ENCODE measurements at places on chromosomes 12 and 14.

GRCh38 chr14:76786601-76787000 lies 25.3 kb downstream of the VASH1 start:
- DNase-seq = no peak

DNA sequence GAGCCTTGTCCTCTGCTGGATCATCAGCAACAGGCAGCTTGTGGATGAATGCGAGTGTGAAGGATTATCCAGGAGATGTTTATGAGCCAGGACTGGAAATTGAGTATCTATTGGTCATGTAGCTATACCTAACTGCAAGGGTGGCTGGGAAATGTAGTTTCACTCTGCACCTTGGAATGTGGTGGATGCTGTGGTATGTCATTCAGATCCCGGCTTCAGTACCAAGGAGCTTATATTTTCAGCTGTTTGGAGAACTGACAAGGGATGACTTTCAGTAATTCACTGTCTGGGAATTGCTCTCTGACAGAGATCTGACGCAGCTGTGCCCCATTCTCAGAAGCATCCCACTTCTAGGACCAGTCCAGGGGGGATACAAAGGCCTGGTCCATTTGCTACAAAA lies 792.3 kb upstream of the NOVA1 start:
- DNase-seq = no peak

GRCh38 chr12:67998379-67998778 lies 9.1 kb downstream of the IFNG-AS1 start:
- no peak for DNase-seq

- no peak for DNase-seq
Measured at GRCh38 chr14:68231898-68232297, 412.3 kb downstream of the RAD51B start.

DNA sequence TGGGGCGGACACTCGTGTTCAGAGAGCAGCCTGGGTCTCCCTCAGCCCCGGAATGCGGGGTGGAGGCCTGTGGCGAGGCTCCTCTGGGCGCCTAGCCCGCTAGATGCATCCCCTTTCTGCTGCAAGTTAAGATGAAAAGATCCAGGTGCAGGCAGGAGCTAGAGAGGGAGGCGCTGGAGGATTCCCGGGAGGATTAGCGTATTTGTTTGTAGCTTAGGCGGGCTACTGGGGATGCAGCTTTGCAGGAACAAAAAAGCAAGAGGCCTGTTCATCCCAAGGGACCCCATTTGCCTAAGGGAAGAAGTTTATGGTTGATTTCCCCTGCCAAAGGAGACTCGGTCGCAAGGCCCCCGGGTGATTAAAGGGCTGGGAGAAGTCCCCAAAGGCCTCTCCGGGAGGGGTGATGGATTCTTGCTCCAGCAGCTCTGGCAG lies 824 bp downstream of the CCDC177 start:
- DNase-seq = no peak

GRCh38 chr14:77314539-77315457 lies 5.9 kb downstream of the POMT2 start:
- no peak for DNase-seq

DNA sequence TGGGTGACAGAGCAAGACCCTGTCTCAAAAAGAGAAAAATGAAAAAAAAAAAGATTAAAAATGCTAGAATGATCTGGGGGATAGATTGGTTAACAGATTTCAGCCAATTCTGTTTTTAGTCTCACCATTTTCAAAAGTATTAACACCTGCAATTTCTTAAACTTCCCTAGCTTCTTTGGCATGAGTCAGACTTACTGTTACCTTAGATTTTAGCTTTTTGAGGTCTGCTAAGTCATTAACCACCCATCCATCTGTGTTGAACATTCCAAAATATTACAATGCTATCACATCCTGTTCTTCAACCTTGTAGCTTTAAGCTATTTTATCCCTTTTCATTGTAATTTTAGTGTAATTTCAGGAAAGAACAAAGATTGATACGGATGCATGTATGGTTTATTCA lies 59.3 kb downstream of the PPP1R13B start:
- no peak for DNase-seq

GRCh38 chr14:96166461-96167223 lies 38.0 kb upstream of the BDKRB2 start:
- no peak for DNase-seq

DNA sequence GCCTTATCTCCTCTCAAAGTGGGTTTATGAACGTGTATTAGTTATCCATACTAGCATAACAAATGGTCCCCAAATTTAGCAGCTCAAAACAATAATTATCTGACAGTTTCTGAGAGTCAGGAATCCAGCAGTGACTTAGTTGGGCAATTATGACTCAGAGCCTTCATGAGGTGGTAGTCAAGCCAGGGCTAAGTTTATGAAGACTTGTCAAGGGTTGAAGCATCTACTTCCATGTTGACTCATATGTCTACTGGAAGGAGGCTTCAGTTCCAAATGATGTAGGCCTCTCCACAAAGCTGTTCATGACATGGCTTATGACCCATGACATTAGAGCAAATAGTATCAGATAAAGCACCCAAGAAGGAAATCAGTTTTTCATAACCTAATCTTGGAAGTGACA lies 73.2 kb downstream of the IPO8 start:
- DNase-seq = no peak

DNA sequence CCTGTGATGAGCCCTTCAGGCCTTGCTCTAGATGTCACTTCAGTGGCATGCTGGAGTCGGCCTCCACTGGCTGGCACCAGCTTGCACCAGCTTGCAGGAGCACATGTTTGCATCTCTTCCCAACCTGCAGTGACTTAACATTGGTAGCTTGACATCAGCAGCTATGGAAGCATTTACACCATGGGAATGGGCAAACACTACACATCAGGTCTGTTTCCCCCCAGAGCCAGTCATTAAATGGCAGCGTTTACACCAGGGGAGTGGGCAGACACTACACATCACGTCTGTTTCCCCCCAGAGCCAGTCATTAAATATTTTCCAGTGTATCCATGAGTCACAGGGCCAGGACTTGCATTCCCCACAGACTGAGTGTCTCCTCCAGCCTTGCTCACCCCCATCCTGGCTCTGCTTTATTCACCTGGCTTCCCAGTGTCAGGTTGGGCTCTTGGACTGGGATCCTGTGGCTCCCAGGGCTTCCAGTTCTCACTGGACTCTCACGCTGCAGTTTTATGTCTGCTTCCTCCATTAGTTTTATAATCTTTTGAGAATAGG lies 51.6 kb upstream of the VRK1 start:
- DNase-seq = no peak

GRCh38 chr14:101151927-101152305 lies 248.4 kb upstream of the RTL1 start:
- no peak for DNase-seq

DNA sequence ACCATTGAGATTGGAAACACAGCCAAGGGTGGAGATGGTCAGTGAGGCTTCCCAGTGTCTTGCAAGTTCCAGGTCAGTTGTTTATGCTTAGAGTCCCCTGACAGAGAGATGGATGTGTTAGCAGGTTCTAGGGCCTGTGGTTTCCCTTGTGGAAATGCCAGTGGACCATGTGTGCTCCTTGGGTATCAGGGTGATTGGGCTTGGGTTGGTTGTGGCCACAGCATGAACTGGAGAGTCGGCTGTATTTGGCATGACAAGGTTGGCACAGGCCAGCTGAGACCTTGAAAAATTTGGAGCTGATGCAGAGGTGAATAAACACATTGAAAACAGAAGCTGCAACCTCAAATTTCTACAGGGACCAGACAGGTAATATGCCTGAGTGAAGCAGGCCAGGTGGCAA lies 668.0 kb downstream of the DIO2 start:
- no peak for DNase-seq

- DNase-seq = no peak
Measured at GRCh38 chr12:42119085-42119633, 25.5 kb downstream of the GXYLT1 start.

GRCh38 chr14:99125113-99125512 lies 146.9 kb downstream of the BCL11B start:
- no peak for DNase-seq

- DNase-seq = no peak
Measured at GRCh38 chr14:99863059-99863458, 69.8 kb downstream of the EML1 start.

- no peak for DNase-seq
Measured at GRCh38 chr12:27619308-27619707, 76.9 kb upstream of the REP15 start.

DNA sequence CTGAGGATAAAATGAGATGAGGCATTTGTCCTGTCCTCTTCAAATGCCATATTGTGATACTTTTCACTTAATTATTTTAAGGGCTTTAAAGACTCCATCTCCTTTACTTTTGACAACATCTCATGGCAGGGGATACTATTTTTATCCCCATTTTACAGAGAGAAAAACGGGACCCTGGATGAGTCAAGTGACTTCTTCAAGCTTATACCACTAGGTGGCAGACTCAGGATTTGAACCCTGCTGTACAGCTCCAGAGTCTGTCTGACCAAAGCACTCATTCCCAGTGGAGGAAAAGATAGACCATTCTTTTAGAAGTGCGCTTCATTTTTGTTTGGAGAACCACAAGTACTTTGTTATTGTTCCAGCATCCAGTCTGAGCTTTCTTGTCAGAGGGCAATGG lies 1.7 kb upstream of the SMOC1 start:
- DNase-seq = no peak

DNA sequence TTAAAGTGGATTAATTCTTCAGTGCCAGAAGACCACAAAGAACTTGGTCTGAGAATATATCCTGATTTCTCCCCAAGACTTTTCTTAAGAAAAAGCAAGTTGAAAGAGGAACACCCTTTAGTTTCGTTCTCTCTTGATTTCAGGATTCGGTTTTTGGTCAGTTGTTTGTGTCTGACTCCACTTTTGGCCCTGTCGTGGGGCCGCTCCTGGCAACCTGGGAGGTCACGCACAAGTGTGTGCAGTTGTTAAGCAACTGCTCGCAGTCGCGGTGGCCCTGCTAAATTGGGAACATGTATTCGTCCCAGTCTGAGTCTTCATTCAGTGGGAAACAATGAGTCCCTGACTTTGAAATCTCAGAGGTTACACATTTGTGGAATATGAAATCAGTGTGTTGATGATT lies 68.7 kb downstream of the RGS6 start:
- no peak for DNase-seq

- DNase-seq = no peak
Measured at GRCh38 chr12:65814038-65814437, 10.2 kb upstream of the HMGA2 start.

GRCh38 chr14:104933746-104934733 lies 9.4 kb downstream of the PLD4 start:
- DNase-seq = no peak

GRCh38 chr14:50257732-50258131 lies 26.4 kb upstream of the SOS2 start:
- DNase-seq = no peak

DNA sequence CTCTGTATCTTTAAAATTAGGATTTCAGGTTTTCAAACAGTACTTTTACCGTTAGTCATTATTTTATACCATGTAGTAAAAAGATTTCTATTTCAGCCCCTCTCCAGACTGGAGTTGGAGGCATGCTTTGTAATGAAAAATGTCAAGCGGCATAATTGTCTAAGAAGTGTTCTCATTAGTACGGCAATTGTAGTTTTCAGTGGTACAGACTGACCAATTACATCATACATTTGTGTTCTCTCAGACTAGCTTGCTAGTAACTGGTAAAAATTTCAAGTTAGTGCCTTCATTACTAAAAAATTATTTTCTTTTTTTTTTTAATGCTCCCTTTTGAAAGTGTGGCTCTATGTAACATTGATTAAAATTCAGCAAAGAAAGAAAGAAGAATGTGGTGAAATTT lies 4.5 kb downstream of the USP30 start:
- DNase-seq = no peak

DNA sequence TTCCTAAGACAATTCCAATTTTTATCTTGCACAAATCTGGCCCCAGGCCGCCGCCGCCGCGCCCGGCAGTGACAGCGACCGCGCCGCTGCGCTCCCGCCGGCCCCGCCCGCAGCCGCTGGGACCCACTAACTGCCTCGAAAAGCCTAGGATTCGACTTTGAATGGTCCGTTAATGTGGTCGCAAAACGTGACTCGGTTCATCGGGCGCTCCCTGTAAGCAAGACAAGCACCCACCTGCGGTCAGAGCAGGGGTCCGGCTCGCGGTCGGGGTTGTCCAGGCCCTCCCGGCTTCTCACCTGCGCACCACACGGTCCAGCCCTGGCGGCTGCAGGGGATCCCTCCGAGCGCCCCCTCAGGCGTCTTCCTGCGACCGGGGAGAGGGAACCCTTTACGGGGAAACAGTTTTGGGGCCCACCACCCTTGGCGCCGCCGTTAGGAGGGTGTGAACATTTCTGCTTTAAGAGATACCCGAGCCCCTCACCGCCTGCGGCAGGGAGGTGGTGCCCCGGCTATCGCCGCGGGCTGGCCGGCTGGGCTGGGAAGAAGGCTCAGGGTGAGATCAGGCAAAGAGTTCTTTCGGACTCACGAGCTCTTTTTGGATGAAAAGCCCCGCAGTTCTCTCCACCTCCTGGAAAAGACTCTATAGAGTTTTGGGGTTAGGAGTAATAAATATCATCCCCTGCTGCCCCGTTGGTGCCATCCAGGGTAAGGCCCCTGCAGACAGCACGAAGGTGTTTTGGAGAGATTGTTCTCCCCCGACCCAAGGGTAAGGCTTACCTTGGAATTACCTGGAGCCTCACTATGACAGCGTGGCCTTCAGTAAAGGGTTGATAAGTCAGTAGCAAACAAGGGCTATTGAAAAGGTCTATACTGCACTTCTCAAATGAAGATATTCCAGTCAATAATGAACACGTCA lies 13.6 kb upstream of the FOXJ2 start:
- DNase-seq = no peak

- no peak for DNase-seq
Measured at GRCh38 chr12:31600750-31601149, 9.8 kb upstream of the DENND5B start.

DNA sequence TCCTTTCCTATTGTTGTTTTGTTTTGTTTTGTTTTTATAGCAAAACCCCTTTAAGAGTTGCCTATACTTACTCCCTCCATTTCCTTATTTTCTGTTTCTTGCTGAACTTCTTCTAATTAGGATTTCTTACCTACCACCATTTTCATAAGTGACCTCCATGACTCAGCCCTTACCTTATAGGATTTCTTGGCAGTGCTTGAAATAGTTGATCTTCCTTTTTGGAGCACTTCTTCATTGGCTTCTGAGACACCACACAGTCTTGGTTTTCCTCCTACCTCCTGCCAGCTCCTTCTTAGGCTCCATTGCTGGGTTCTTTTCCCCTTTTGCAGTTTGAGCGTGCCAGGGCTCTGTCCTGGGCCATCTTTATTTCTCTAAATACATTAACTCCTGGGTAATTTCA lies 23.4 kb upstream of the EID3 start:
- DNase-seq = no peak

GRCh38 chr12:2678426-2678825 lies 116.3 kb upstream of the FKBP4 start:
- DNase-seq = no peak

DNA sequence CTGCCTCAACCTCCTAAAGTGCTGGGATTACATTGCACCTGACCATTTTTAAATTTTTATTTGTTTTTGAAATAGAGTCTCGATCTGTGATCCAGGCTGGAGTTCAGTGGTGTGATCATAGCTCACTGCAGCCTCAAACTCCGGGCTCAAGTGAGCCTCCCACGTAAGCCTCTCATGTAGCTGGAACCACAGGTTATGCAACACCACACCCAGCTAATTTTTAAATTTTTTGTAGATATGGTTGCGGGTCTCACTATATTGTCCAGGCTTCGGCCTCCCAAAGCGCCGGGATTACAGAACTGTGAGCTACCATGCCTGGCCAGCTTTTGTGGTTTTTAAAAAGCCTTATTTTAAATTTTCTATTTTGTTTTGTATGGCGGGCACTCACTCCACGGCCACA lies 2.2 kb upstream of the DRAM1 start:
- DNase-seq = no peak
